ENCODE measurements at places on chromosomes 6 and 20. TPM values are rescaled to one million over a fixed set of nuclear protein-coding genes. Genes with fewer than 3 reads are reported as not detected.

NHLRC1 gene
- total RNA-seq: 2.8 TPM

GRCh38 chr6:25411316-25411950 lies 132.3 kb downstream of the CARMIL1 start:
- no peak for DNase-seq

DNA sequence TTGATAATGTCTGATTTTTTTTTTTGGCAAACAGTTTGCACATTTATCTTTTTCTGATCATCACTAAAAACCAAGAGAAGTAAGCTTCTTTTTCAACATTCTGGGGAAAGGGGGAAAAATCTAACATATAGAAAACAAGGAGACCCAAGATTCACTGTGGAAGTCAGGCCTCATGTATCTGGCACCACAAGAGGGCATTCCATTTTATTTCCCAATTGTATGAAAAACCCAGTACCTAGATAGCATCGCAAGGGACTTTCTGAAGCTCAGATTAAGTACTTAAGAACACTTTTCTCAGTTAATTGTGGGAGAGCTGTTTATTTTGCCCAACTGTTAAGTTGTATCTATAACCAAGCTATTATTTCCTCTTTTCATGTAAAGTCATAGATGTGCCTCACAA lies 152.9 kb downstream of the KLHL32 start:
- no peak for DNase-seq

- no peak for DNase-seq
These were observed 234.2 kb downstream of the COL12A1 start for GRCh38 chr6:74971633-74972032.

DNA sequence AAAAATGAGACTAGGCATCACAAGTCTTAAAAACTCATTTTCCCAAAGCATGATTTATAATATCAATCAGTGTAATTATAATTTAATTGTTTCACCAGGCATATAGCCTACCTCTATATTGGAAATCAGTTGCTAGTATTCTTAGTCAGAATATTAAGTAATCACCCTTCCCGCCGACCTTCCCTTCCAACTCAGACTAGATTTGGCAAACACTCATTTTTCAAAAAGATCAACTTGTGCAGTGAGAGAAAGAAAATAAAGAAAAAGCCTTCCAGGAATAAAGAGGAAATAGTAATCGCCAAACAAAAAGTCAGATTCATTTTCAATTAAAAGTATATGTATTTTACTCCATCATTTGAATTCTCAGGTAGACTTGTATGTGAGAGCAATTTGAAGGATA lies 1.9 kb upstream of the BMP5 start:
- no peak for DNase-seq

DNA sequence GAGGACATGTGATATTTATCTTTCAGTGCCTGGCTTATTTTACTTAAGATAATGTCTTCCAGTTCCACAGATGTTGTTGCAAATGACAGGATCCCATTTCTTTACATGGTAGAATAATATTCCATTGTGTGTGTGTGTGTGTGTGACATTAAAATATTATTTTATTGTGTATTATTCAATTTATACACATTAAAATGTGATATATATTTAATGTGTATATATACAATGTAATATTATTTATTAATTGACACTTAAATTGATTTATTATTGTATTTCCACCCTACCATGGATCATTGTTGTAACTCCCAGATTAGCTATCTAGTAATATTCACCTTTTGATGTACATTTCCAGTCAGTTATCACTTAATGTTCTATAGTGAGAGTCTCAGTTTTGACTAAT lies 1422.5 kb upstream of the ADGRB3 start:
- no peak for DNase-seq

DNA sequence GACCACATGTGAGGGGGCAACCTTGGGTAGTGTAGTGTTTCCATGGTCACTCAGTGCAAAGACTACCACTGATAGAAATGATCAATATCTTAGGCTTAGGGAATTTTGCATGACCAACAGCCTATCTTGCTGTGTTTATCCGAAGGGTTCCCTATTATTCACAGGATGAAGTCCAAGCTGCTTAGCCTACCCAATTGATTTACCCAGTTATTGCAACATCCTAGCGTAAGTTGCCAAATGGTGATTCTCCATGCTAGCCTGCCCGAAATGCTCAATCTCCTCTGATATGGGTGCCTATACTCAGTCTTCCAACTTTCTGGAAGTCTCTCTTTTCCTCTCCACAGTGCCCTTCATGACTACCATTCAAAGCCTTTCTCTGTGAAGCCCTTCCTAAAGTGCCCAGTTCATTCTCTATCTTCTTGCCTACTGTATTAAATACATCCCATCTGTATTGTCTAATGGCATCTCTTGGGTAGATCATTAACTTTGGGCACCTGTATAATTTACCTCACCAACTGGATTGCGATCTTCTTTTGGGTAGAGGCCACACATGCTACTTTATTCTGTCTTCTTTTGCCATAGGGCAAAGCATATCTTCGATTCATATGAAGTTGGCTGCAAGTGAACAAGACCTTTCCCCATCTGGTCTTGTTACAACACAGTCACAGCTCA lies 240.5 kb downstream of the CLIC5 start:
- no peak for DNase-seq

DNA sequence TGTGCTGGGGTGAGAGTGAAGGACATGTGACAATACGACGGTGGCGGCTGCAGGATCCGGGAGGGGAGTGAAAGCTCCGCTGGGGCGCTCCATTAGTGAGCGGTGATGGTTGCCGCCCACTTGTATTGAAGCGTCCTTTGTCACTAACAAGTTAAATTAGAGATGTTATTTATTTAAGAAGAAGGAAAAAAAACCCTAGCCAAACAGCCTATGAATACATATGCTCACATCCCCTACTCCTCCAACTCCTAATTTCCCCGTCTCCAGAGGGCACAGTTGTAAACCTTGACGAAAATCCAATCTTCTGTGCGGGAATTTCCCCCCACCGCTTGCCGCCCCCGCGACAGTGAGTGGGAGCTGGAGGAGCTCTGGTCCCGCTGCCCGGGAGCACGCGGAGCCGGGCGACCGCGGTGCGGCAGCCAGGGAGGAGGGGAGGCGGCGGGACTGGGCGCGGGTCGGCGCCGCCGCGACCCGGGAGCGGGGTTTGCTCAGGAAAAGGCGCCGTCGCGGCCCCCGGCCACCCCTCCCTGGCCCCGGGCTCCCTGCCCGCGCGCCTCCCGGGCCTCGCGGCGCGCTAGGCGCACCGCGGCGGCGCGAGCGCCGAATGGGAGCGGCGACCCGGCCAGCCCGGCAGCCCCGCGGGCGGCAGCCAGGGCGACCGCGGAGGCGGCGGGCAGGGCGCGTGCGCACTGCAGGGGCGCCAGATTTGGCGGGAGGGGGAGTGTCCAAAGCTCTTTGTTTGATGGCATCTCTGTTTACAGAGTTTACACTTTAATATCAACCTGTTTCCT lies at the start of gene MYB:
Gene MYB, plus strand, starts transcription at position 767 of the 791 bp plus-strand sequence. CDS start 206 bp downstream, outside the sequence.
- peak; percentile 71 for DNase-seq

DNA sequence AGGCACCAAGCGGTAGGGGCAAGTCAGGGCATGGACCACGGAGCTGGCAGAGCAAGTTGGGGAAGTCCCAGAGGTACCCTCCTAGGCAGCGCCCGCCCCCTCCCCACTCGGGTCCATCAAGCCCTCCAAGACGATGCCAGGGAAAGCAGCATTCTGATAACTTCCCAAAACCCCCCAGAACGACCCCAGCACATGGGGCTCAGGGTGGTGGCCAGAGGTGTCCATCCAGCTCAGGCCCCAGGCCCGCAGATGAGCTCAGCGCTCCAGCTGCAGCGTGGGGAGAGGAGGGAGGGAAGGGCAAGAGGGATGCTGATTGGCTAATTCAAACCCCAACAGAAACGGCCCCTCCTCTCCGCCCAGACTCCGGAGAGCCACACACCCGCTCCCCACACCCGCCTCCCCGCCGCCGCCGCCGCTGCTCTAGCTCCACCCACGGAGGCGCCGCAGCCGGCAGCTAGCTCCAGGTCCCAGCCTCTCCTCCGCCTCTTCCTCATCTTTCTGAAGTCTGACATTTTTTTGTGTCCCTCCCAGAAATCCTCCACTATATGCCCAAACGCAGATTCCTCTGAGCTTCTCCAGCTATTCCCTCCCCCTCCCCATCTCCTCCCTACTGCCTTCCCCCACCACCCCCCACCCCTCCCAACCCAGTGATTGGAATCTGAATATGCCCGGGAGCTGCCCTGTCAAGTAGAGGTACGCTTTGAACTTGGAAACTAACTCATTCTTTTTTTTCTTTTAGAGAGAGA lies 40.3 kb upstream of the TLDC2 start:
- peak; percentile 79 for DNase-seq

DNA sequence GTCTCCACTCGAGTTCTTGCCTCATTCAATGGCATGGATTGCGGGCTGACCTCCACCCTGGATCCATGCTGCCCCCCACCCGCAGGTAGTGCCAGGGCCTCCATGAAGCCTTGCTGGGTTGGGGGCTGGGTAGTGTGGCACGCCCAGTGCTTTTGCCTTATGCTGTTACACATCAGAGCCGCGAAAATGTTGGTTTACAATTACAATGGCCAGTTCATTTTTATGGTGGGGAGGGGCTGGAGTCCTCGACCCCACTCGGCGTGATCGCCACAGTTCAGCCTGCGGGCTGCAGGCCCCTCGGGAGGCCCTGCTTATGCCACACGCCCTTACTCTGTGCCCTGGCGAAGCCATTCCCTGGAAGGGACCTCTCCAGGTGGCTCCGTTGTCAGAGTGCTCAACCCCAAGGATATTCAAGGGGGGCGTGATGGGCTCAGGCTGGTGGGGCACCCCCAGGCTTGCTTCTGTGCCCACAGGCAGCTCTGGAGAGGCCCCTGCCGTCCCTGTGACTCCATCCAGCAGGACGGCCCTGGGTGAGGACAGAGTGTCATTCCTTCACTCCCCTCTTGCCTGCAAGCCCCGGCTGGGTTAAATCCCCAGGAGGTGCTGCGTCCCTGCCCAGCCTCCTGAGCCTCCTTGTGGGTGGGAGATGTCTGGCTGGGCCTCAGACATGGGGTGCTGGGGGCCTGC lies 14.8 kb downstream of the ITPA start:
- DNase-seq: no peak

DNA sequence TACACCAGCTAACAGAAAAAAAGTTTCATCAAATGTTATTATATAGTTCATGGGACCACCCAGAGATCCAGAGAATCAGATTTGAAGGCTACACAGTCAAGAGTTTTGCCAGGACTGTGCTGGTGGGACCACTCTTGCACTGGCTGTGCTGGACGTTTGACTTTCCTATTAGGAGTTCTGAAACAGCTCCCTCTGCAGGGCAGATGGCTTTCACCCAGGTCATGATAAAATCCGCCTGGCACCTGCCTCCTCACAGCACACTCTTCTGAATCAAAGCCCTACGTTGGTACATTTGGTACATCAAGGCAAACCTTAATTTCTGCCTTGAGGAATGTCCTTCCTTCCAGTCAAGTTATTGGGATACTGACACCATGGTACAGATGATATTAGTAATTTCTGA lies 302.1 kb downstream of the ZNF217 start:
- no peak for DNase-seq

COL9A3 gene
- 4.0 TPM for total RNA-seq

GRCh38 chr6:114277220-114277619 lies 65.6 kb downstream of the HS3ST5 start:
- DNase-seq: no peak

KCNK15 gene
- 0.20 TPM for total RNA-seq
